ENCODE measurements at places on chromosomes 5 and 9.

- no peak for DNase-seq
Measured at GRCh38 chr5:62083661-62084060, 222.3 kb upstream of the KIF2A start.

DNA sequence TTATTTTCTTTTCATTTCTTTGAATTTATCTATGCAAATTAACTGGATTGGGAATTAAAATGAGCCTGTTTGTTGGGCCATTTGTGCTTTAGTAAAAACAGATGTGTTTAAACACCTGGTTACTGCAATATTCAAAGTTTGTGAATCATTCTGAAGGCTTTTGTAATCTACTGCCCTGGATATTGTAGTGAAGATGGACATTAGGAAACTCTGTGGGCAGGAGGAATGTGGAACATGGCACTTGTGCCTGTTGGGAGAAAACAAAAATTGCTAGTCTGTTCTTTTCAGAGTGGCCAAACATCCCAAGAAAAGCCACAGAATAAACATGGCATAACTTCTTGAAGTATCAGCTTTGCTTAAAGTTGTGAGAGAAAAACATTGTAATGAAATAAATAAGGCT, 40.8 kb downstream of the CHSY3 start:
- no peak for DNase-seq

DNA sequence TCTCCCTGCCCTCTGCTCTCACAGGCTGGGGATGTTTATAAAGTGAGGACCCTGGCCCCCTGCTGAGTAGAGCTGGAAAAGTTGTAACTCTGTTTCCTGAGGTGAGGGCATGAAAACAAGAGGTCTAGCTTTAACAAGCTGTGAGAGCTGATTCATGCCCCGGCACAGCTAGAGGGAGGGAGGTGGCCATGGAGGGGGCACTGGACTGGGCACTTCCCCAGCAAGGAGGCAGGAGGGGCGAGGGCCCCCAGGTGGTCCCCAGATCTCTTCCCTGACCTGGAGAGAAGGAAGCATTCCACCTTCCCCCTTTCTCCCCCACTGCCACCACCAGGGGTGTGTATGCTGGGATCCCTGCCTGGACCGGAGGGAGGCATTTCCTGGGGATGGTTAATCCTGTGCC, at the start of gene MSMP:
MSMP (minus strand) TSS at position 13 of the 400 bp plus-strand sequence. CDS start 147 bp downstream, outside the sequence.
- DNase-seq, result no peak

GRCh38 chr5:16586556-16586955, 30.2 kb downstream of the RETREG1 start:
- DNase-seq, result no peak

DNA sequence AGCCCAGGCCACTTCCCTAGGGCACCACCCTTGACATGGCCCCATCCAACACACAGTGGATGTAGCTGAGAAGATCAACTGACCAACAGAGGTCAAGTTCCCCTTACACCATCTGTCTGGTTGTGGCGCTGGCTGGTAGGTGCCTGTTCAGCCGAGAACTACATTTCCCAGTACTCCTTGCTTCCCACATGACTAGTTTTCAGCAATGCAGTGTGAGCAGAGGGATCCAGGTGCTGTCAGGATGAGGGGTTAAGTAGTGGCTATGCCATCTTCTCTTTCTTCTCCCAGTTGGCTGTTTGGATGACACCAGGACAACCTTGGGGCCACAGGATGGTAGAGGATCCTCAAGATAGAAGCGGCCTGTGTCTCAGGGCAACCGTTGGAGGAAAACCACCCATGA, 48.6 kb upstream of the SH3PXD2B start:
- DNase-seq, result no peak

DNA sequence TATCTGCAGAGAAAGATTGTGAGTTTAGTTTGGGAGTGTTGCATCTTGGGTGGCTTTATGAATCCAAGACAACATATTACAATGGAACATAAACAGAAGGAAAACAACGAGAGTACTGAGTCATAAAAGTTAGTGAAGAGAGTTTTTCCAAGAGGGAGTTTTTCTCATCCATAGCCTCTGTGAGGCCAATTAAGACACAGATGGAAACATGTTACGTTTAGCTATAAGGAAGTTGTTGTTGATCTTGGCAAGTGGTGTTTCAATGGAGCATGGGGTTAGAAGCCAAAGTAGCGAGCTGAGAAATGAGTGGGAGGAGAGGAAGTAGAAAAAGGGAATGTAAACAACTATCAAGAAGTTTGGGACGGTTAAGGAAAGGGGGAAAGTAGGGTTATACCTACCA, 53.3 kb upstream of the SPATA31D4 start:
- no peak for DNase-seq

GRCh38 chr5:157817928-157818327, 41.0 kb downstream of the CLINT1 start:
- DNase-seq, result no peak

- peak; percentile 24 for DNase-seq
Measured at GRCh38 chr5:172902497-172903472, 56.4 kb upstream of the RPL26L1 start.

GRCh38 chr9:90029996-90030395, 425.2 kb downstream of the GADD45G start:
- no peak for DNase-seq

- DNase-seq, result no peak
Measured at GRCh38 chr5:1546556-1546955, 22.8 kb upstream of the LPCAT1 start.

GRCh38 chr9:28900406-28900805, 1327.1 kb upstream of the C9orf72 start:
- DNase-seq, result no peak

DNA sequence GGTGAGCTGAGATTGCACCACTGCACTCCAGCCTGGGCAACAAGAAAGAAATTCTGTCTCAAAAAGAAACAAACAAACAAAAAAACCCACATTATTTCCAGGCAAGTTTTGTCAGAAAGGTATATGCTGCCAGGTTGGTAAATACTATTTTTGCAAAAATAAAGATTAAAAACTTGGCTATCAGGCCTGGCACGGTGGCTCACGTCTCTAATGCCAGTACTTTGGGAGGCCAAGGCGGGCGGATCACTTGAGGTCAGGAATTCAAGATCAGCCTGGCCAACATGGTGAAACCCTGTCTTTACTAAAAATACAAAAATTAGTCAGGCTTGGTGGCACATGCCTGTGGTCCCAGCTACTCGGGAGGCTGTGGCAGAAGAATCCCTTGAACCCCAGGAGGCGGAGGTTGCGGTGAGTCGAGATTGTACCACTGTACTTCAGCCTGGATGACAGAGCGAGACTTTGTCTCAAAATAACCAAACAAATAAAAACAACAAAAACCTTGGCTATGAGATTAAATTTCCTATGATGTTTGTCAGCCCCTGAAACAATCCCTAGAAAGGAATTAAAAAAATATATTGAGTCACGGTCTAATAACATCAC, 22.7 kb downstream of the AGXT2 start:
- DNase-seq, result no peak

DNA sequence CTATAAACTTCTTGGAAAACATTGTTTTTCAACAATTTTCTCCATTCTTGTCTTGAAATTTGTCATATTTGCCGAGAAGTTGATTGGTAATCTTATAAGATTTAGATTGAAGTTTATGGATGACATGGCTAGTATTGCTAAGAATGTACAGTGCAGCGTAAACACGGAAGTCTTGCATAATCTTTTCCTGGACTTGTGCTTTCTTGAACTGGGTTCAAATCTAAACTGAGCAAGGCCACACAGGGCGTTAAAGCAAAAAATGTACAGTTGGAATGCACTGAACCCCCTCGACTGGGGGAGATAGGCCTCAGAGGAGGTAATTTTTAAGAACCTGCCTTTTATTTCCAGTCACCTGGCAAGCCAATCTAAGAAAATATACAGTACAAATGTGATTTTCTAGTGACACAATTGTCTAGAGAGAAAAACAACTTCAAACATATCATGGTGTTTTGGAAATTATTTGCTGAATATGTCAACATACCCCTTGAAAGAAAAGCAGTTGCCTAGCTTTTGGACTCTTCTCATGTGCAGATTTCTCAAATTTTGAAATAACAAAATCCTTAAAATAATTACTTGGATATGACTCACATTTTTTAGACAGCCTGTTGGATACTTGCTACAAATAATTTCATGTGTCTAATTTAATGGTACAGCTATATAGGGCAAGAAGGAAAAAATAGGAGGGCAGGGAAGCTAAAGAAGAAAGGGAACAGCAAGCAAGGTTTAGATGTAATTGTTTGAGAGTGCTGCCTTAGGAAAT, 18.5 kb upstream of the GAS1 start:
- no peak for DNase-seq

DNA sequence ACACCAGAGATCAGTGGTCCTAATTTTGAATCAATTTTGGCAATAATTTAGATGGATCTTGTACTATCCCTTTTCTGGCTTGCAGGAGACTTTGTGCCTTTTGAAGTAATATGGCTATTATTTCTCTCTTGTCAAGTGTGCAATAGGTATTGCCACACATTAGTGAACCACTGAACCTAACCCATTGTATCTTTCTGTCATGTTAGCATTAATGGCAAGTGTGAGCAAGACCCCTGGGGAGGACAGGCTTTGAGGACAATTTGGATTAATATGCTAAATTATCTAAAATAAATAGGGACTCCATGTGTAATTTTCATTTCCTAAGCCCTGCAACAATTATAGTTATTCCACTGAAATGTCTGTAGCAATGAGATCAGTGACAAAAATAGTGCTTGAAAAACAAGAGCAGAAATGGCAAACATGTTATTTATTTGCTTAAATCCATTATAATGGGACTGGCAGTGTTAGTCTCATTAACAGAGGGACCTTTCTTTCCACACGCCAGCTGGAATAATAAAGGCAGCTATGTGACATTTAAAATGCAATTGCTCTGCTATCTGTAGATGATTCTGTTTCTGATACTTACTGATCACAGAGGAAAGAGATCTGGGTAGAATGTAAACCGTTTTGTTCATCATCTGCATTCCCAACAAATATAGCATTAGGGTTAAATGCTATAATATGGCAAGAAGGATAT, 753.3 kb upstream of the ZNF608 start:
- DNase-seq, result no peak

DNA sequence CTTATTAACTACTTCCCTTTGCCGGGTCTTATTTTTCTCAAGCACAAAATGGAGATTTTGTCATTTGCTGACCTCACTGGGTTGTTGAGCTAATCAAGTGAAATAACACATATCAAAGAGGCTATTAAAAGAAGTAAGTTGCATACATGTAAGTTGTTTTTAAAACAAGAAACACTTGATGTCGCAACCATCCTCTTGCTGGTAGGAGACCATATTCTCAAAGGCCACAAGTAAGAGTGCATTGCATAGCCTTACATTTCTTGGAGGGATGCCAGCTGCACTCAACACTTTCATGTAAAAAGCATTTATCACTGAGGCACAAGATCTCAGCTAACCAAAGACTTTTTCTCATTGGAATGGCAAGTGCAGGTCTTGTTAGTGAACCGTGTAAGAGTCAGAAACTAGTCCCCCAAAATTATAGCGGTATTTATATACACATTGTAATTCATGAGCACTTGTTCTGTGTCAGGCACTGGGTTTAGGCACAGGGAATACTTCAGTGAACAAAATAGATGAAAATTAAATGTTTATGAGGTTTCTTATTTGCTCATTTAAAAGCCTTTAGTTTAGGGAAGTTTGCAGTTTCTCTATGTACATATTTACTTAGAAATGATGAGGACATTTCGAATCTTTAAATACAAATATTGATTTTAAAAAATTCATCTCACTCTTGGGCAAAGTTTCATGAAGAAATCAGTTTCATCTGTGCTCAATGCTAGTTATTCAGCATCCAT, 72.0 kb downstream of the ZFAND5 start:
- DNase-seq, result no peak

- no peak for DNase-seq
Measured at GRCh38 chr9:34106110-34106509, 20.4 kb downstream of the DCAF12 start.

GRCh38 chr5:37975531-37975930, 135.7 kb upstream of the GDNF start:
- no peak for DNase-seq

DNA sequence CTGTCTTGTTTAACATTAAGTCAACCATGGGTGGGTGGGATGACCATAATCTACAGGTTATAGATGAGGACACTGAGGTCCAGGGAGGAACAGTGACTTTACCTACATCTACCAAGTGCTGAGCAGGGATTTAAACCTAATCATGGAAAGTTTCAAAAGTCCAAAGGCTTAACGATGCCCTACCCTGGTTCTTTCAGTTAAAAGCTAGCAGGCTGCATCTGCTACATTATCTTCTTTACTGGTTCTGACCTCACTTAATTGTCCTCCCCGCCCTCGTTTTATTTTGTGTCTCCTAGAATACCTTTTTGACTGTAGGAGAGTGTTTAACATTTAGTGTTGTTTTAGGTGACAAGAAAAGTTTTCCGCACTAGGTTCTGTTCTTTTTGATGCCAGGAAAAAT, 735.2 kb downstream of the TLR4 start:
- no peak for DNase-seq

- peak; percentile 56 for DNase-seq
Measured at GRCh38 chr9:132169672-132170392, 8.0 kb downstream of the NTNG2 start.

- no peak for DNase-seq
Measured at GRCh38 chr5:1658665-1659064, 134.9 kb upstream of the LPCAT1 start.

- no peak for DNase-seq
Measured at GRCh38 chr9:841371-842209, at the start of gene DMRT1. TSS of gene DMRT1 (plus strand) at chr9:841697. CDS start at chr9:841839, 142 bp downstream.

DNA sequence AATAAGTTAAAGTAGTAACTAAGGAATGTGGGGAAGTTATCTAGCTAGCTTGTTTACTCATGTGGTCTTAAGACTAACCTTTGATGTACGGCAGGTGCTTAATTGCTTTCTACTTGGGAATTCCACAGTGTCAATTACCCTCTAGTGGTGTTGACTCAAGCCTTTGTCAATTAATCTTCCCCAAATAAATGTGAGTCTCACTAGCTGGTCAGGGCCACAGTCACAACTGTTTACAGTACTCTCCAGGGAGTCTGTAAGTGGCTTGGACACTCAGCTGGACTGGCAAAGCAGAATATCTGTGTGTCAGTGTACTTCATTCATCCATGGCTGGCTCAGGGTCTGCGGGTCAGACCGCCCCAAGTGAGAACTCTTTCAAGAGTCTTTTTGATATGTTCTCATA, 30.8 kb downstream of the SMIM3 start:
- DNase-seq, result no peak

- DNase-seq, result no peak
Measured at GRCh38 chr9:108168236-108168850, 678.8 kb upstream of the KLF4 start.

DNA sequence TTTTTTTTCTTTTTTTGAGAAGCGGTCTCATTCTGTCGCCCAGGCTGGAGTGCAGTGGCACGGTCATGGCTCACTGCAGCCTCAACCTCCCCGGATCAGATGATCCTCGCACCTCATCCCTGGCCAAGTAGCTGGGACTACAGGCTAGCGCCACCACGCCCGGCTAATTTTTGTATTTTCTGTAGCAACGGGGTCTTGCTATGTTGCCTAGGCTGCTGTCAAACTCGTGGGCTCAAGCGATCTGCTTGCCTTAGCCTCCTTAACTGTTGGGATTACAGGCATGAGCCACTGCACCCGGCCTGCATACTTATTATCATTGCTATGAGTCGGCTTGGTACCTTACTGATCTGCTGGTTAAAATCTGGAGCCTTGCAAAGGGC, 790 bp upstream of the IARS1 start:
- peak; percentile 9 for DNase-seq

- DNase-seq, result no peak
Measured at GRCh38 chr5:45627076-45627656, 69.0 kb downstream of the HCN1 start.
